ENCODE measurements at places on chromosomes 7 and 10.

DNA sequence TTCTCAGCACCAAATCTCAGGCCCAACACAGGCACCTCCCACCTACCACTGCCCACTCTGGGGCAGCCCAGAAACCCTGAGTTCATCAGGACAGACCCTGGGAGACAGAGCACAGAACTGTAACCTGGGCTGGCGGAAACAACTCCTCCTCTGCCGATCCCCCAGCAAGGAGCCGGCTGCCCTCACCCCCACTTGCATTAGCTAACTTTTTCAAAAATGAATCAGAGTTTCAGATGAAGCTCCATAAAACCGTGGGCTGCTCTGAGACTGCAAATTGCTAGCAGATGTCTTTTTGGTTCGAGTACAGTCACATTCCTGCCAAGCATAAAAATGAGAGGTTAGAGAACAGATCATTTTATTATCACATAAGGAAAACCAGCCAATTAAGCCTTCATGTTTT, 93.4 kb upstream of the PARD3 start:
- DNase-seq = no peak

DNA sequence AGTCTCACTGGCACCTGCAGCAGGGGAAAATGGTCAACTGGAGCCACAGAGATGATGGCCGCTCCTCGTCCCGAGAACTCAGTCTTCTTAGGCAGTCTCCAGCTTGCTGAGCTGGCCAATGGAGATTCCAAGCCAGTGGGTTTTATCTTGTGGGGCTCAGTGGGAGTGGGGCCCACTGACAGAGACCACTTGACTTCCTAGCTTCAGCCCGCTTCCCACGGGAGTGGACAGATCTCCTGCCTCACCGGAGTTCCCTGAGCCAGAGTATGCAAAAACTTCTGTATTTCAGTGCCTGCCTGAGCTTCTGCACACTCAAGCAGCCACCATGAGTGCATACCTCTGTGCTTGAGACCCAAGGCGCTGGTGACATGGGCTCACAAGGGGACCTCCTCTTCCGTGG, 105.8 kb downstream of the ZWINT start:
- DNase-seq = no peak

GRCh38 chr10:124611738-124612137, 132.4 kb downstream of the FAM53B start:
- DNase-seq = no peak

- DNase-seq = no peak
Observed at GRCh38 chr10:27696466-27696865, 49.2 kb downstream of the MKX start.

GRCh38 chr10:70355051-70356021, 27.1 kb downstream of the LRRC20 start:
- no peak for DNase-seq

DNA sequence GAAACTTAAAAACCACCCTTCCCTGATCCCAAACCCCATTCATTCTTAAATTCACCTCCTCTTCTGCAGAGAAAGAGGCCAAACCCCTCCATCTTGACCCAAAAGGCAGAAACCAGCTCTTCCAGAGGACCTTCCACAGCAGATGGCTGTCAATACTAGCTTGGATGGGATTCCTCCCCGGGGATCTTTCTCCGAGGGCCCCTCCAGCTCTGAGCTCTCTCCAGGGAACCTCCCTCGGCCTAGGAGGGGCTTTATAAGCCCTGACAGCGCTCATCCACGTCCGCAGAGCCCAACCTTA, 5.4 kb downstream of the TNRC18 start:
- no peak for DNase-seq

DNA sequence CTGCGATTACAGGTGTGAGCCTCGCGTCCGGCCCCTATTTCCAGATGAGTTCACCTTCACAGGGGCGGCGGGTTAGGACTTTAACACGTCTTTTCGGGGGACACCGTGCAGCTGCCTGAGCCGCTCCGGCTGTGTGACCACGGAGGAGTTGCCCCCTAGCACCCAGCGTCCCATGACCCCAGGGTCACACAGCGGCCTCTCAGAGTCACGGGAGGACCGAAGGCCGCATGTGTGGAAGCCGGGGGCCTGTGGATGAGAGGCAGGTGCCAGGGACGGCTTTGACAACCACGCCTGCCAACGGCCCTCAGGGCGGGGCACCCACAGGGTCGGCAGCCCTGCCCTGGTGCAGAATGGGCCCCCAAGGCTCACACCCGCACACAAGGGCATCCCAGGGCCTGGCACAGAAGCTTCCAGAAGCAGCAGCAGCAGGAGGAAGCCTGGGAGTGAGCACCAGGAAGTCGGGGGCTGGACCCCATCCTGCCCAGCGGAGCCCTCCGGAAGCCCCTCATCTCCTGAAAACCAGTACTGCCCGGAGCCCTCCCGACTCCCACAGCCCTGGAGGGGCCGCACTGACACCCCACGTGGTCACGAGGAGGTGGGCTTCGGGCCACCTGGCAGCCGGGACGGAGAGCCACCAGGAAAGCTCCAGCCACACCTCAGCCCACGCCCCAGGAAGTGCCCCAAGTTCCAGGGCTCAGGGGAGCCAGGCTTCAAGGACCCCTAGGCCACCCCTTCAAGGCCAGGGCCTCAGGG, 32.7 kb downstream of the ADAP1 start:
- no peak for DNase-seq

GRCh38 chr7:149279111-149279743, 17.2 kb downstream of the ZNF783 start:
- no peak for DNase-seq

GRCh38 chr7:129561677-129562359, 49.7 kb upstream of the NRF1 start:
- DNase-seq = no peak

GRCh38 chr10:14056610-14057332, 274.0 kb downstream of the FRMD4A start:
- DNase-seq = no peak

- no peak for DNase-seq
Observed at GRCh38 chr10:108639010-108639409, 1284.3 kb downstream of the XPNPEP1 start.

- no peak for DNase-seq
Observed at GRCh38 chr10:59654007-59654406, 55.6 kb downstream of the SLC16A9 start.

DNA sequence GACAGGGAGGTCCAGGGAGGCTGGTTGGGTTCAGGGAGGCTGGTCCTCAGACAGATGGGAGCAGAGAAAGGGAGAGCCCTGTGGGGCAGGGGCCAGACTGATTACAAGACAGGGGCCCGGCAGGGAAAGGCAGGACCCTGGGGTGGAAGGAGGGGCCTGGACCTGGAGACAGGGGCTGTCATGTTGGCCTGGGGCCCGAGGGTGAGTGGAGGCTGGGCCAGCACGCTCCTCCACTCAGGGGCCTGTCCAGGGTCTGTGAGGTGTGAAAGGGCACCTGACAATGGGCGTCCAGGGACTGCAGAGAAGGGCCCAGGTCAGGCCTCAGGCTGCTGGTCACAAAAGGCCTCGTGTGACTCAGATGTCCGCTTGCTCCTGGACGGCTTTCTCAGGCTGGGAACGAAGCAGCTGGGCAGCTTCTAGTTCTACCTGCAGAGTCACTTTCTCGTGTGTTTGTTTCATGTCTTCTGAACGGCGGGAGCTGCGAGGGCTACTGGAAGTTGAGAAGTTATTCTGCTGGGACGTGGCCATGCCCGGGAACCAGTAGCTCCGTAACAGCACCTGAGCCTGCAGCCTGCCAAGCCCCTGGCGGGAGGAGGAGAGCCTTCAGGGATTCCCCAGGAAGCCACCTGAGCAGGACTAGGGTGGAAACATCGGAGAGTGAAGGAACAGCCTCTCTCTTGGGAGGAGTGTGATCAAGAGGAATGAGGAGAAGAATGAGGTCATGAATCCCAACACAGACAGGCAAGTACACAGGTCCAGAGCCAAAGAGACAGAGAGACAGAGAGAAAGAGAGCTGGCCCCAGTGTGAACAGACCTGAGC, 65.8 kb downstream of the KLF6 start:
- DNase-seq = no peak

GRCh38 chr7:151810441-151811232, 66.3 kb downstream of the PRKAG2 start:
- DNase-seq = no peak

DNA sequence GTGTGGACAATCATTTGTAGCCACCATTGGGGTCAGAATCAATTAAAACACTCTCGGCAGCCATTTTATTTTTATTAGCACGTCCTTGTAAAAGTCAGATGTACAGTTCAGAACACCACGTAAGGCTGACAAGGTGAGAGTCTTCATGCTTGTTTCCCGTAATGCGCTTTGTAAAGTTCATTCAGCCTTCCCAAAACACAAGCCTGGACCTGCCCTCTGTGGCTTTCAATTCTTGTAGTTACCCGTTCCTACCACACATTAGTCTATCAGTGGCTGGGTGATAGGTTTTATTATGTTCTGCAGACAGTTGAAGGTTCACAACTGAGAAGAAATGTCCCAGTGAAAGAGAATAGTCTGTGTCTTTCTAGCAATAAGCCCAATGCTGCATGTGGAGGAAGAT, 35.4 kb downstream of the GAD2 start:
- DNase-seq = no peak

DNA sequence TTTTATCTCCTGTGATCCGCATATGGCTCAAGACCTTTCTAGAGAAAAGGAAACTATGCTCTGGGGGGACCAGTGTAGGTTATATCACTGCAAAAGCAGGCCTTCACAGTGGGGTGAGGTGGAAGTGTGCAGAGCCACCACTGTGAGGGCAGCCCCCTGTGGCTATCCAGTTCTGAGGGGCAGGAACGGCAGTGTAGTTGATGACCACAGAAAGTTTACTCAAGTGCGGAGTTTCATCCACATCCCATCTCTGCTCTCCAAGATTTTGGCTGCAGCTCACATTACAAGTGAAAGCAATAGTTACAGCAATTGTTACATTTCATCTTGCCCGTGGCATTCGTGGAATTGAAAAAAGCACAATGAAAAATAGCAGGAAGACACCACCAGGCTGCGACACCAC, 345.9 kb upstream of the GALNT17 start:
- DNase-seq = no peak

GRCh38 chr10:99443500-99443899, 13.1 kb upstream of the GOT1 start:
- DNase-seq = no peak

DNA sequence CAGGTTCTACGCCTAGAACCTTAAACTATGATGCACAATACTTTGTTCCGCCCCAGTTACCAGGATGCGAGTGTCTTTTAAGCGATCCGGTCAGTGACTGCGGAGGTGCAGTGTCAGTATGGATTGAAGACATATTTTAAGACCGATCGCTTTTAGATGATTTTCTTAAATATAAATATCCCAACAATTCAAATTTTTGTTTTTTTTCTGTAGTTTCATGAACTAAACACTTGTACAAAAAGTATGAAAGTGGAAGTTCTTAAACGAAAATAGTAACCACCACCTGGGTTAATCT, 835 bp downstream of the COMMD3 start:
- no peak for DNase-seq

- peak; percentile 83 for DNase-seq
Observed at GRCh38 chr10:79286318-79286951, 60.8 kb upstream of the PPIF start.

DNA sequence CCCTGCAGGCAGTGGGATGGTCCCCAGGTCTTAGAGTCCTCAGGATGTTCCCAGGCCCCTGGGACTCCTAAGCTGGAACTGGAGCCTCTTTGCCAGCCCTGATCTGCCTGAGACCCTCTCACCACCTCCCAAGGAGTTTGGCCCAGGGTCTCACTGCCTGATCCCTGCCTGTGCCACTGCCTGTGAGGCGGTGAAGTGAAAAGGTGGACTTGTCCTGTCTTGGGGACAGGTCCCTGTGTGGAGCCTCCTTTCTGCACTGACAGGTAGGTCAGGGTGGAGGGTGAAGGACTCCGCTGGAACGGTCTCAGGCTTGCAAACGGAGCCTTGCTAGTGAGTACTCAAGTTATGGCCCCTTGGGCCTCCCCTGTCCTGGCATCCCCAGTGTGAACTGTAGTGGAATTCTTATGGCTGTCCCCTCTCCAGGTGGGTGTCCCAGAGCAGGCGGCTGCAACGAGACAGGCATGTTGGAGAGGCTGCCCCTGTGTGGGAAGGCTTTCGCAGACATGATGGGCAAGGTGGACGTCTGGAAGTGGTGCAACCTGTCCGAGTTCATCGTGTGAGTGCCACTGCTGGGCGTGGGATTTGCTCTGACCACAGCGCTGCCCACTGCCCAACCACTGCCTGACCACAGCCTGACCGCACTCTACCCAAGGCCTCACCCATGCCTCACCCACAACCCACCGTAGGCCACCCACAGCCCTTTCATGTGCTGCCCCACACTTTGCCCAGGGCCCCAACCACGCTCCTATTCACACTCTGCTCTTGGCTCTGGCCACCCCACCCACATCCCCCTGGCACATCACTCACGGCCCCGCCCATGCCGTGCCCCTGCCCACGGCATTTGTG, 19.5 kb downstream of the RAMP3 start:
- no peak for DNase-seq

DNA sequence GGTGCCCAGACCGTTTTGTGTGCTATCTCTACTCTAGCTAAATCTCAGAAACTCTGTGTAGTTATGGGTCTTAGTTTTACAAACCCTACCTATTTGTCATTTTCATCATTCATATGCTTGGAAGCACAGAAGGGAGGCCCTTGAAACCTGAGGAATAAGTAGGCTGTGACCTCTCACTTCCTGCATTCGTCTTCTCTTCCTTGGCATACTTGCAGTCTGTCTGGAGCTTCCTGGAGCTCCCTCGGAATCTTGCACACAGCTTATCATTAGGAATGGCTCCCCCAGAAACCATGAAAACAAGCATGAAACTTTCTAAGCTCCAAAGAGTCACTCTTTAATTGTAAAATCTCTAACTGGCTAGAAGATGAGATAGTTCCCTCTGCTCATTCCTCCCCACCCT, 376.9 kb upstream of the MYO3A start:
- DNase-seq = no peak
